ENCODE measurements at places on chromosomes 5 and 9.
A peak's percentile ranks its signal among the peaks of the same experiment; 100 is the strongest.

DNA sequence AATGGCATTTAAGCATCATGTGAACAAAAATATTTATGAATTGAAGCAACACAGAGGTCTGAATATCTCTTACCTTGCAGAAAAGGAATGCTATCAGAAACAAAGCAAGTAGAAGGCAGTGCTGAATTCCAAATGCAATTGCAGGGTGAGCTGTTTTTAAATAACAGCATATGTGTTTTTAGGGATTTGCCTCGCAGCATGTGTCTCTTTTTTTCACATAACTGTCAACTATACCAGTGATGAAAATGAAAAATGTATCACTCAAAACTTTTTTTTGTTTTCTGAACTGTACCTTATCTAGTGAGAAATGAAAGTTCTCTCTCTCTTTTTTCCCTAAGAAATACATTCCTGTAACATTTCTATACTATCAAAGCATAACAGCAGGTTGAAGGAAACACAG, 21.2 kb downstream of the CDH10 start:
- DNase-seq: no peak

DNA sequence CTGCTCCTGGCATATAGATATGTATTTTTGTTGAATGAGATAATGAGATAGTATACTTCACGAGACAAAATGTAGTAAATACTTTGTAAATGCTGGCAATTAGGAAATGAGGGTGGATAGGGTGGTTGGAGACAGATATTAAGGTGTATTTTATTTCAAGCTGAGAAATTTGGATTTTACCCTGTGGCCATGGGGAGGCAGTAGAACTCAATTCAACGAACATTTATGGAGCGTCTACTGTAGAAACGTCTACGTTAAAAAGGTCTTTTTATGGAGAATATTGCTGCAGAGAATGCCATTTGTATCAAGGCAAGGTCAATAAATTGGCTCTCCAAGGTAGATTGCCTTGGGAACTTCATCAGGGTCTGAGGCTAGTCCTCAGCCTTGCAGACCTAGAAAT, 21.5 kb upstream of the RALGPS1 start:
- DNase-seq: no peak

GRCh38 chr5:173913686-173914321, 25.7 kb downstream of the CPEB4 start:
- DNase-seq: no peak

DNA sequence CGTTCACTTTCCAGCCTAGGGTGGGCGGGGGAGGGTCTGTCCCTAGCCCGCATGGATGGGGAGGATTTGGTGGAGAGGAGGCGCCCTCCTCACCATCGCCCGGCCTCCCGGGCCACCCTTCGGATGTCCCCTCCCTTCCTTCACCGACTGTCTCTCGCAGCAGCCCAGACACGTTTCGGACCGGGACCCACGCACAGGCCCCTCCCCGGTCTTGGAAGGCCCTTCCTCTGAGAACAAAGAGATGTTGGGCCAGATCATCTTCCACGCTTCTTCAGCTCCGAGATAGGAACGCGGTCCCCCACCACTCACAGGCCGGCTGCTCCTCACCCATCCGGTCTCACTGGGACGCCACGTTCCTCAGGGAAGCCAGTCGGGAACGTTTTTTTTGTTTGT, 640 bp upstream of the DPM2 start:
- DNase-seq: no peak

GRCh38 chr9:134146774-134147493, 11.1 kb downstream of the WDR5 start:
- no peak for DNase-seq

GRCh38 chr9:88321764-88322163, 66.5 kb upstream of the SPIN1 start:
- no peak for DNase-seq

- DNase-seq: no peak
Observed at GRCh38 chr5:156815988-156816599, 34.0 kb upstream of the PPP1R2B start.

GRCh38 chr9:128203707-128204551, 750 bp downstream of the DNM1 start:
- no peak for DNase-seq

GRCh38 chr5:78912085-78912771, 72.9 kb downstream of the ARSB start:
- no peak for DNase-seq

- no peak for DNase-seq
Observed at GRCh38 chr5:156685481-156685880, 164.6 kb upstream of the PPP1R2B start.

DNA sequence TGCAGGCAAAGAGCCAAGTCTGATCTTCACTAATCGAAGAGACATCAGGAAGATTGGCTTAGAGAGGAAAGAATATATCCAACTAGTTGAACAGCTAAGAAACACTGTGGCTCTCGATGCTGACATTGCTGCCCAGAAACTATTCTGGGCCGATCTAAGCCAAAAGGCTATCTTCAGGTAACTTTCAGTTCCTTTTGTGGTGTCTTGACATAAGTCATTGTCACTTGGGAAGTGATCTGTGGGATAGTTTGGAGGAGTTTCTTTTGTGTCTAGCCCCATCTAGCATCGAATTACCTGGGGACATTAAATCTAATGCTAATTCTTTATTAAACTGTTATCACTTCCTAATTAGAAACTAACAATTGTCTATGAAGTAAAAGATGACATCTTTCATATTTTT, 24.0 kb downstream of the VLDLR start:
- DNase-seq: no peak

DNA sequence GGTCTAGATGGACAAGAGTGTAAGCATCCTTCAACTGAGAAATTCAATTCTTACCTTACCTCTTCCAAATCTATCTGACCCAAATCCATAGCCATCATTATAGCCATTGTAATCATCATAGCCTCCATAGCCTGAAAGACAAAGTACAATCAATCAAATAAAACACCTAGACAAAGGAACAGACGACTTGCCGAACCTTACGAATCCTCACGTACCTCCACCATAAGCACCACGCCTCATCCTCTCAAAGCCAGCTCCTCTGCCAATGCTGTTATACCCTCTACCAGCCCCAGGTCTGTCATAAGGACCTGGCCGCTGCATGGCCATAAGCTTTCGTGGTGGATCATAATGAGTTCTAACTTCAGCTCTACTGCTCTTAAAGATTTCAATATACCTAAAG, 5.5 kb downstream of the HNRNPH1 start:
- no peak for DNase-seq

- DNase-seq: peak; percentile 55
Observed at GRCh38 chr5:33834334-33834733, 57.5 kb downstream of the ADAMTS12 start.

- DNase-seq: no peak
Observed at GRCh38 chr9:92138157-92138959, 23.1 kb upstream of the SPTLC1 start.

DNA sequence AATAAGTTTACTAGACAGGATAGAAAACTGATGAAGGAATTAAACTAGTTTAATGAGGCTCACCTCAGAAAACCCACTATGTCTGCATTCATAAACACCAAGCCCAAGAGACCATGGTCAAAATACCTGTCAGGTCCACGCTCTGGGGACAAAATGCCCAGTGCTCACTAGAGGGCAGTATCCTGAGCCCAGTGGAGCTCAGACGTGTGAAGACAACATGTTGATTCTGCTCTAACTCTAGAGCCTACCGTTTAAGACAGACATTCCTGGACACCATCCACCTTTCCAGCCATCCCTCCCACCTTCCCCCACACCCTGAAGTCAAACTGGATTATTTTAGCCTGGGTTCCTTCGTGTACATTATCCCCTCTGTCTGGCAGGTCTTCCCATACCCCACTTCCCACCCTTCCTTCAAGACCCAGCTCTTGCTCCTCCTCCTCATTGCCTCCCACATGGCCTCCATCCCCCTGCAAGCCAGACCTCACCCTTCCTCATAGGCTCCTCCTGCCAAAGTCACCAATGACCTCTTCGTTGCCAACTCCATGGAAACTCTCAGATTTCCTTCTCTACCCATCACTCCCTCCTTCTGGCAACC, 142.3 kb upstream of the FSTL4 start:
- DNase-seq: no peak

- no peak for DNase-seq
Observed at GRCh38 chr5:1788828-1789227, 10.8 kb downstream of the MRPL36 start.

GRCh38 chr9:1238407-1238806, 188.2 kb downstream of the DMRT2 start:
- DNase-seq: no peak

- no peak for DNase-seq
Observed at GRCh38 chr5:158861366-158861765, 238.3 kb downstream of the EBF1 start.

DNA sequence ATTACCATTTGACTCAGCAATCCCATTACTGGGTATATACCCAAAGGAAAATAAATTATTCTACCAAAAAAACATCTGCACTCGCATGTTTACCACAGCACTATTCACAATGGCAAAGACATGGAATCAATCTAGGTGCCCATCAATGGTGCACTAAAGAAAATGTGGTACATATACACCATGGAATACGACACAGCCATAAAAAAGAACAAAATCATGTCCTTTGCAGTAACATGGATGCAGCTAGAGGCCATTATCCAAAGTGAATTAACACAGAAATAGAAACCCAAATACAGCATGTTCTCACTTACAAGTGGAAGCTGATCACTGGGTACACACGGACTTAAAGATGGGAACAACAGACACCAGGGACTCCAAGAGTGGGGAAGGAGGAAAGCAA, 2.1 kb downstream of the CDC23 start:
- no peak for DNase-seq

DNA sequence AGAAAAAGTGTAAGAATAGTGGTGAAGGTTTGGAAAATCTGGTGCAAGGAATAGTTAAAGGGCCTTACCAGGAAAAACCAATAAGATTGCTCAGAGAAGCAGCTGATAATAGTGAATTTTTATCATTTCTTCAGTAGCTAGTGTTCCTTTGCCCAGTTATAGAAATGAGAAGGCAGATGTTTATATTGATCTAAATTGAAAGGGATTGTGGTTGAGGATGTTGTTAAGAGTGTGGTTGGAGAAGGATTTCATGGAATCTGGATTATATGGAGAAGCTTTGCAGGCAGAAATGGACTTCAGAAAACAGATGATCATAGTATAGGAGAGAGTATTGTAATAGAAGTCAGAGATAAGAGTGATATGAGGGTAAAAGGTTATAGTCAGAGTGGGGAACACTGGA, 102.6 kb downstream of the XRCC4 start:
- DNase-seq: peak; percentile 36

DNA sequence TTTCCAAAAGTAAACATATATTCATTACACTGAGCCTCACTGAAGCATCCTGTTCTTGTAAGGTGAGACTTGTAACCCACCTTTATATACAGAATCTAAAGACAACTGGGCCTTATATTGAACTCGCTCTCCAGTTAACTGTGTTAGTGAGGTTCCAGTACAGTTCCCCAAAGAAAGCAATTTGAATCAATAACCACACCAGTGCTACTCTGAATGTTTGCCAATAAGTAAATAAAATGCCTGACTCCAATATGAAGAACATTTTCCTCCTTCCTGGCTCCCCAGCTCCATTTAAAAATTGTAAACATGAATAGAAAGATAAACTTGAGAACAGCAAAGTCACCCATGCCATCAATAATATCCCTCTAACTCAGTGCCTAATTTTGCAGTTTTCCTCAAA, 50.1 kb downstream of the FBXW11 start:
- no peak for DNase-seq

GRCh38 chr5:142065273-142065672, 43.3 kb upstream of the NDFIP1 start:
- no peak for DNase-seq

DNA sequence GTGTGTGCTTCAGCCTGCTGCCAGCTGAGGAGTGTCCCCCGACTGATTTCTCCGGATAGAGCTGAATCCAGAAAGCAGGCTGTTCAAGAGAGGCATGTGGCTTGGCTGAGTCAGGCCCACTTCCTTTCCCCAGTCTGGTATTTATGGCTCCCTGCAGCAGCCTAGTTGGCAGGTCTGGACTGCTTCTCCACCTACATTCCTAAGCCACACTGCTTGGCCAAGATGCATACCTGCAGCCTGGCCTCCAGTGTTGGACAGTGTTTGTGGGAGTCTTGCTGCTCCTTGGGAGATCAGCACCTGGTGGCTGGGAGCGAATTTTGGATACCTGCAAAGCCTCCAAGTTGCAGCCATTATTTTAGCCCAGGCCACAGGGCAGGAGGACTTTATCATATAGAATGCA, 670.8 kb downstream of the ACTL7B start:
- DNase-seq: no peak

DNA sequence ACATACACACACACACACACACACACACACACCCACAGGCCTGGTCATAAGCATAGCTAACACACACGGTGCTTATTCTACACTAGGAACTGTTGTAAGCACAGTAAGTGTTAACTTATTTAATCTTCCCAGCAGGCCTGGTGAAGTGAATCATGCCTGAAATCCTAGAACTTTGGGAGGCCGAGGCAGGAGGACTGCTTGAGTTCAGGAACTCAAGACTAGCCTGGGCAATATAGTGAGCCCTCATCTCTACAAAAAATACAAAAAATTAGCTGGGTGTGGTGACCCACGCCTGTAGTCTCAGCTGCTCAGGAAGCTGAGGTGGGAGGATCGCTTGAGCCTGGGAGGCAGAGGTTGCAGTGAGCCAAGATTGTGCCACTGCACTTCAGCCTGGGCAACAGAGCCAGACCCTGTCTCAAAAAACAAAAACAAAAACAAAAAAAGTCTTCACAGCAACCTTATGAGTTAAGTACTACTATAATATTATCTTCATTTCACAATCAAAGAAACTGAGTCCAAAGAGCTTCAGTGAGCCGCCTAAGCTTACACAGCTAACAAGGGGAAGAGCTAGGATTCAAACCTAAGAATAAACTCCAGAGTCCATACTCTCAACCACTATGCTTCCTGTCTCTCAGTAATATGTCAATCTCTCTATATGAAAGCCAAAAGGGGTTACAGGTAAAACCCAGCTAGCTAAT, 2.3 kb downstream of the MEGF9 start:
- no peak for DNase-seq

GRCh38 chr5:98206566-98206965, 566.9 kb upstream of the RGMB start:
- no peak for DNase-seq

- no peak for DNase-seq
Observed at GRCh38 chr5:140806834-140807775, at the start of gene PCDHA4. Gene PCDHA4 (plus strand): TSS chr5:140807068.

GRCh38 chr9:15370466-15371447, 51.9 kb upstream of the SNAPC3 start:
- no peak for DNase-seq

GRCh38 chr5:127988146-127988760, 95.3 kb upstream of the SLC12A2 start:
- peak; percentile 68 for DNase-seq

DNA sequence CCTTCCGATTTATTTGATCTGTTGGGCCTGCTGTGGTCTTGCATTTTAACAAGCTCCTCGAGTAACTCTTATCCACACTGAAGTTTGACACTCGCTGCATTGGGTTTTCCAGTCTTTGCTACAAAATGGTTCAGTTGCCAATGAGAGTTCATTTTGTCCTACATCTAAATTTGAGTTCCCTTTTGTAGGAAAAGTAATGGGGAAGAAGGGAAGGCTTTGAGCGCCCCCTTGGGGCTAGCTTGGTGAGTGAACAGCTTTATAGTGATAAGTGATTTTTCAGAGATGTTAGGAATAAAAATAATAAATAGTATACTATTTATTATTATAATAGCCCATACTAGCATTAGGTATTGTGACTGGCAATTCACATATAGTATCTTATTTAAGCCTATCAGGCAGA, 89.9 kb upstream of the GNAQ start:
- DNase-seq: no peak

GRCh38 chr5:105639068-105639467, 2031.7 kb downstream of the EFNA5 start:
- no peak for DNase-seq
